ENCODE measurements at places on chromosomes 6 and 20.

GRCh38 chr6:15968519-15968918 is 160.4 kb upstream of the MYLIP start:
- no peak for DNase-seq

GRCh38 chr6:145924600-145924999 is 39.6 kb downstream of the SHPRH start:
- DNase-seq: no peak

DNA sequence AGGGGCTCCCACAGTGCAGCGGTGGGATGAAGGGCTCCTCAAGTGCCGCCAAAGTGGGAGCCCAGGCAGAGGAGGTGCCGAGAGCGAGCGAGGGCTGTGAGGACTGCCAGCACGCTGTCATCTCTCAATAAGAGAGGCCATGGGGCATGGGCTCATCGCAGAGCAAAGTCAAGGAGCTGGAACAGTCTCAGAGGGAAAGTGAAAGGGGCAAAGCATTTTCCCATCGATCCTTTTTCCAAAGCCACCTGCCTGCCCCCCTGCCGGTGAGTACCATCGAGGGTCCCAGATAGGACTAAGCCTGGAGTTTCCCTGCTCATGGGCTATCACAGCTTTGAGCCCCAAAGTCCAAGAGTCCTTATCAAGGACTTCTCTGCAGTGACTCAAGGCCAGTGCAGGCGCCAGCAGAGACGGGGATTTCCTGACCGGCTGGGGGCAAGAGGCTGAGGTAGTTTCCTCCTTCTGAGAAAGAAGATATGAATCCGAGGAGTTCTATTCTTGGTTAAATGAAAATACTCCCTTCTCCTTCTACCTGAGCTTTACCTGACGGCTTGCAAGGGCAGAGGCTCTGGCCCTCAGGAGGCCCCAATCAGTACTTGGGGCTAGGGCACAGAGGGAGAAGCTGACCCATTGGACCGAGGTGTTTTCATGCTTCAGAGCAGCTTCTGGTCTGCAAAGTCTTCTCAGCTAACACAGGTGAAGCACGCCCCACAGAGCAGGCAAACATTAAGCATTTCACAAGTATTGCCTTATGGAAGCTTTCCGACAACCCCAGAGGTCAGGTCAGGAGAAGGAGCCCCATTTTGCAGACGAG is 22.6 kb downstream of the ETV7 start:
- no peak for DNase-seq

DNA sequence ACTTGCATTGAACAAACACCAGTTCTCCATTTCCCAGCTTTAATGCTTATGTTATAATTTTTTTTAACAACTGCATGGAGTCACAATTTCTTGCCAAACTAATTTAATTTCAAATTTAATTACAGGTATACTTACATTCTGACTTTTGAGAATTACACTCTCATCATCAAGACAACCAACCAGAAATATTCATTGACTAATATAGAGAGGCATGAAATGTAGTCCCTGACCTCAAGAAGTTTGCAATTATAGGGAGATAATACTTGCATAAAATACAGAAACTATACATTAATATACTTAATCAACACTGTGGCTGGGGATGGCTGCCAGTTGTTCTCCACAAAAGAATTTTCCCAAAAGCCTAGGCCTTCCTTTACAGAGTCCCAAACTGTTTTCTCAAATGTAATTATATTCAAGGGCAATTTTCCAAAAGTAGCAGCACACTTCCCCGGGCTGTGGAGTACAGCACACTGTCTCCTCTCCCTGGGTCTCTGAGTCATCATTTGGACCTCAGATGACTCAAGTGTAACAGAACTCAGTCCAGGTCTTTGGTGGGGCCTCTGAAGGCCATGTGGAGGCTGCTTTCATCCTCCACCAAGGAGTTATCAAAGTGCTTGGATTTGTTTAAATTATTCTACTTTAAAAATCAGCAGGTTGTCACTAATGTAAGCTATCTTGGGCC is 114.1 kb downstream of the KIF16B start:
- no peak for DNase-seq

GRCh38 chr6:111591370-111591900 is 14.2 kb downstream of the TRAF3IP2 start:
- DNase-seq: peak; percentile 80

DNA sequence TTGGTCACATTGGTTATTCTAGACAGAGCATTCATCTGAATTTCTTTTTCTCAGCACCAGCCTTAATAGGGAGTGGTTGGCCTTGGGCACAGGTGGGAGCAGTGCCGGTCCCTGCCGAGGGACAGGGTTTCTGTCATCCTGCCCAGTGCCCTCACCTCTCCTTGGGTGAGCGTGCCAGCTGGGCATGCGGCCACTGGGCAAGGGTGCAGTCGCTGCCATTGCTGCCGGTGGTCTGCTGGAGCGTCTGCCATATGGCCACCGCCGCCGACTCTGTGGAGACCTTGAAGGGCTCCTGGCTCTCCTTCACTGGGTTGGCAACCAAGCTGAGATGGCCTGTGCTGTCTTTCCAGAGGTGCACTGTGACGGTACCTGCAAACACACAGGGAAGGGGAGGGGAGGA is 16.4 kb upstream of the UQCC2 start:
- no peak for DNase-seq

DNA sequence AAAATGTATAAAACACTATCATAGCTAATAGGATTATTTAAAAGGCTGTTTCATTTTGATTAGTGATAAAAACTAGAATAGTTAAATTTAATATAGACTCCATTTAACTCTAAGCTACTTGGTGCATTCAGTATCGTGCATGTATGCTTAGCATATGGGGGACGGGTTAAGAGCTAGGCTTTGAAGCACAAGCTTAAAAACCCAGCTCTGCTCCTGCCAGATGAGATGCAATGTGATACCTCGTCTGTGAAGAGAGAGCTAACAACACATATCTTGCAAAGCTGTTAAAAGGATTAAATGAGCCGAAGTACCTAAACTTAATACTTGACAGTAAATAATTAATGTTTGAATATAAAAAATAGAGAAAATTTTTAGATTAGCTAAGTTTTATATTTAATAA is 42.2 kb downstream of the DTNBP1 start:
- DNase-seq: no peak

- DNase-seq: no peak
Measured at GRCh38 chr6:167789358-167789757, 37.4 kb upstream of the AFDN start.
